Stimulated activated CD4-positive, alpha-beta T cell treated with anti-CD3 and anti-CD28 coated beads, TNF-alpha, amount 100 ng/mL, for 4 hours (primary cell): ENCODE measurements at places on chromosomes 7 and 10.

DNA sequence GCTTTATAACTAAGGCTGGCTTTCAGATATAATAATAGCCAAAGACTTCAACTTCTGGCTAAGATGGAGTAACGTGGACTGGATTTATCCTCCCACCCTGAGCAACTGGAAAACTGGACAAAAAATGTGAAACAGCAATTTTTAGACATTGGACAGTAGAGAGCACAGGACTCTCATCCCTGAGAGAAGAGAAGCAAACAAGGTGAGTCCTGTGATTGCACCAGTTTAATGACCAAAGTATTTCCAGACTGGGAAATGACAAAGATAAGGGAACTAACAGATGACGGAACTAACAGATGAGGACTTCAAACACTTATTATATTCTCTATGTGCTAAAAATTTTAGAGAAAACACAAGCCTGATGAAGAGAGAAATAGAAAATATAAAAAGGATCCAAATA is 175.7 kb upstream of the SLC25A13 start:
- DNase-seq: no peak

- no peak for DNase-seq
These were observed 34.8 kb downstream of the DIP2C start for GRCh38 chr10:654647-654996.

- DNase-seq: no peak
These were observed 426.1 kb upstream of the LRRN3 start for GRCh38 chr7:110664803-110665202.

- DNase-seq: no peak
These were observed 157.4 kb downstream of the FRMD4A start for GRCh38 chr10:14173391-14173705.

- no peak for DNase-seq
These were observed 40.8 kb upstream of the HSPA12A start for GRCh38 chr10:116783011-116783655.

DNA sequence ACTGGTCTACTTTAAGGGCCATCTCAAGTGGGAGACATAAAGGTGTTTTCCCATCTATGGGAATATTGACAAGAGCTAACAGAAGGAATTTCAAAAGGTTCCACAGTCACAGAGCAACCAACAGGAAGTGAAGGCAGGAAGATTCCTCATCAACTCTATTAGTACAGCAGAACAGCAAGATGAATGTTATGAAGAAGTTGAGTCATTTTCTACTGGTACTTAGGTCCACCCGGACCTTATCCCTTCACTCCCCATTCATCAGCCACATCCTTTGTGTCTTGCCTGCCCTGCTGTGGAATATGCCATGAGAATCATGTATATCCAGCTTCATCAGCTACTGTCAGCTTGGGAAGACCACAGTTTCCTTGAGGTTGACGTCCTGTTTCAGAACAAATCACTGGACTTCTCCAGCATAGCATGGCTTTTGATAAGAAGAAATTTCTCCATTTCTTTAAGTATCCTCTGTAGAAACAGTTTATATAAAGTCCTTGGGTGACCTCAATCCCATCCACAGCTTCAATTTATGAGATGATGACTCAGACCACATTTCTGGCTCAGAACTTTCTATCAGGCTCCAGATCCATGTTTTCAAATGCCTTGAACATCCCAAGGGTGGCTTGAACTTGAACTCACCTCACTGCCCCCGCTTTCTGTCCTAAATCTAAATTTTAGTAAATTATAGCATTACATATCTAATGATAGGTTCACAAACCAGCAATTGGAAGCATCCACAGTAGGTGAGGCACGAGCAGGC is 84.9 kb upstream of the AGK start:
- no peak for DNase-seq

DNA sequence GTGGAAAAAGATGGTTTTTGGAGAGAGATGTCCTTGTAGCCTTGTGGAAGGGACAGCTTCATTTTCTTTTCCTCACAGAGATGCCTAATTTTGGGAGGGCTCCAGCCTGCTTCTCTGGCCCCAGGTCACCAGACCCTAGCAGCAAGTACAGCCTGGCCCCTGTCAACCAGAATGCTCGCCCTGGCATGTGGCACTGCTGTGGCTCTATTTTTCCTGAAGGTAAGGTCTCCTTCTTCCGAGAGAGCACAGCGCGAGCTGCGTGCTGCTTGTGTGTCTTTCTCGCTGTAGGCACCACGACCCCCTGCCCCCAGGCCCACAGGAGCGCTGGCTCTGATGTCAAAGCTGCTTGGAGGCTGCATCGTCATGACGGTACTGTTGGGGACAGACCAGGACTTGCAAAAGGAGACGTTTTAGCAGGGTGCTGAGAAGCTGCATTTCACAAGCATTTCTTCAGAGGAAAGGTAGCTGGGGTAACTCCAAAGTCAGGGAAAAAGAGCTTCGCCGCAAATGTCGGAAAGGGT is 58.7 kb downstream of the CLEC2L start:
- no peak for DNase-seq

- no peak for DNase-seq
These were observed 27.3 kb upstream of the ARHGAP22 start for GRCh38 chr10:48632166-48632565.

DNA sequence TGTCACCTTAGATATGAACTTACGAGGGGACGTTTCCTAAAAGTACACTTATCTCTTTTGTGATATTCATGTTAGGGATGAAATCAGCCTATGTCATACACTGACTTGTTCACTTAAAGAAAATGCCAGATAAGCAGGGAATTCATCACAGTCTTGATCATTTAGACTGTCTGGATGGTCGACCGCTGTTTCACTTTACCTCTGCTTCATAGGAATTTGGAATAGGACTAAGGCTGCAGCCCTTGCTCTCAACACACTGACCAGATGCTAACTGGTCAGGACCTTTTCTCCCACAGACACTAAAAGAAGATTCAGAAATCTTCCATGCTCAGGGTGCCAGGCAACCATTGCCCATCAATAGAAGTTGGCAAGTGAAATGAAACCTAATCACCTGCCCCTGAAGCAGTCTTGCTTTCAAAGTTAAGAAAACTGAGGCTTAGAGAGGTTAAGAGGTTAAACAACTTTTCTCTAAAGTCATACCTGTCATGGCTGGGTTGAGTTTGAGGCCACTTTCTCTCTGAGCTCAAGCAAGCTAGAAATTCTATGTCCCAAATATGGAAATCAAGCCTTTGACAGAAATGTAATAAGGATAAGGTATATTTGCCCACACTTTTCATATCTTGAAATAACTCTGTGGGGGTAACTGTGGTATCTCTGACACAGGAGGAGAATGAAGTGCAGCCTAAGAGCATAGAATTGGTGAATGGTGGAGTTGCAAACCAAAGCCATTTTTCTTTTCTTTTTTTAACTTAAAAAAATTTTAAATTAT is 77.1 kb downstream of the MAP3K8 start:
- no peak for DNase-seq

GRCh38 chr10:116270126-116270770 is 2.8 kb downstream of the GFRA1 start:
- no peak for DNase-seq

GRCh38 chr7:140621401-140622021 is 19.1 kb downstream of the DENND2A start:
- DNase-seq: no peak

DNA sequence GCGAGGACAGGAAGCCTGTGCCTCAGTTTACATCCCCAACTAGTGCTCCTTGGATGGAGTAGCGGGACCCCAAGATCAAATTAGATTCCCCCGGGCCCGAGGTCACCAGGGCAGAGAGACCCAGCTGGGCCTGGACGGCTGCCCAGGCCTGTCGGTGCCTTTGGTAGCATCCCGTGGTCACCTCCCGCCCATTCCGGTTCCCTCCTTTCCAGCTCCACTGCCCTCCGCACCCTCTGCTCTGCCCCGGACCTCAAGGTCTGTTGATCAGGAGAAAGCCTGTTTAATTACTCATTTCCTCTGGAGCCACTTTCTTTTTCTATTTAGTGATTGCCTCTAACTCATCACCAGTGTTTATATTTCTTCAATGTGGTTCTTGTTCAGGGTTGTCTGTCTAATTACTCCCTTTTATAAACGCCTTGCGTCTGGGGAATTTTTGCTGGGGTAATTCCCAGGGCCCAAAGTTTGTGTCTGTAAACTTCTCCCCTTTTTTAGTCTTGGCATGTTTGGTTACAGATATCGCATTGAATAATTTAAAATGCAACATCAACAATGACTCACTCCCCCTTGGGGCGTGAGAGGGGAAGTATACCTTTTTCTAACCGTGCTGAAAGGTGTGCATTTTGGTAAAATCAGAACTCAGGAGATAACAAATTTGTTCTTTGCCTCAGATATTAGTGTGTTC is 1.9 kb downstream of the FOXK1 start:
- peak; percentile 6 for DNase-seq

GRCh38 chr7:154299736-154300135 is 247.5 kb downstream of the DPP6 start:
- no peak for DNase-seq

GRCh38 chr10:16439295-16439694 is 2.5 kb downstream of the PTER start:
- no peak for DNase-seq

DNA sequence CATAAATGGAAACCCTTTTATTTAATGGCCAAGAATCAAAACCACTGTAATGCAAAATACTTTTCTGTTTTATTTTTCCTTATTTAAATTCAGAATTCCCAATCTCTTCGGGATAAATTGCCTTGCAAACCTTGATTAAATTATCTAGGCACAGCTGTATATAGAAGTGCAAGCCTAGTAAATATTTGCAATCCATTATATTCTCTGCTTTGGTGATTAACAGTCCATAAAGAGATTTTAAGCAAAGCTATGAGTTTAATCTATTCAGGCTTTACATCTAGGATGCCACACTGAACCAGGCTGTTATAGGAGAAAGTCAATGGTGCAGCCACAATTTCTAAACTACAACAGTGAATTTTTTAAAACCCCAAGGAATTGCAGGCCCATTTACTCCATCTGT is 43.6 kb upstream of the THSD7A start:
- no peak for DNase-seq

GRCh38 chr10:98041352-98042043 is 11.1 kb upstream of the CRTAC1 start:
- no peak for DNase-seq

GRCh38 chr10:4512671-4513240 is 313.3 kb upstream of the AKR1E2 start:
- no peak for DNase-seq

- no peak for DNase-seq
These were observed 58.9 kb downstream of the MICALL2 start for GRCh38 chr7:1400371-1400770.
